ENCODE measurements at places on chromosomes 1 and 21.

GRCh38 chr1:110212169-110213142, 2.3 kb downstream of the KCNC4 start:
- no peak for DNase-seq

DNA sequence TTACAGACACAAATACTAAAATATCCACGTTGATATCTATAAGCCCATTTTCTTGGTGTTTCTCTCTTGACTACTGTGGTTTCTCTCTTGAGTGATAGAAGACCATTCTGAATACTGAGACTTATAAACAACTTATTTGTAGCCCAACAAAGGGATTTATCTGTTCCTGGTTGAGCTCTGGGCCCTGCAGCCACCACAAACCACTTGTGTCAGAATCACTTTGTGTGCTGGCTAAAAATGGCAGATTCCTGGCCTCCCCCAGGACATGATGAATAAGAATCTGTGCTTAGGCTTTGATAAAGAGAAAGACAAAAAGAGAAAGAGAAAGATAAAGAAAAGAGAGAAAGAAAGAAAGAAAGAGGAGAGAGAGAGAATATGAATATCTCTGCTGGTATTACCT, 18.9 kb upstream of the MCOLN2 start:
- no peak for DNase-seq

- no peak for DNase-seq
Observed at GRCh38 chr1:84861516-84861915, 31.5 kb downstream of the LPAR3 start.

- no peak for DNase-seq
Observed at GRCh38 chr1:99858286-99858685, 8.1 kb downstream of the AGL start.

- no peak for DNase-seq
Observed at GRCh38 chr21:39700318-39700717, 44.7 kb upstream of the IGSF5 start.

DNA sequence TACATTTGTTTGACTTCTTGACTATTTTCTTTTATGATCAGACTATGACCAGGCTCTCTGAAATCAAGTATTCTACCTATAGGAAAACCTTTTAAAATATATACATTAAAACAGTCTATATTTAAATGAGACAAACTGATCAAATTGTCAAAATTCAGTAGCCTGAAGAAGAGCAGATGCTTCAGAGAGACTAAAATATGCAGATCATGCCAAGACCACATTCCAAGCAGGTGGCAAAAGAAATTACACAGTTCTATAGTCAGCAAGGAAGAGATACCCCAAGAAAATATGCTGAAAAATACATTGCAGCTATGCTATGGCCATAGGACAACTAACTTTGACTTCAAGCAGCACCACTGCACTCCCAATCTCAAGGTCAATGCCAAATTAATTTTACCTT, 3.5 kb downstream of the LPGAT1 start:
- DNase-seq: no peak

- DNase-seq: peak; percentile 24
Observed at GRCh38 chr1:116008656-116009390, 32.5 kb downstream of the SLC22A15 start.

- DNase-seq: no peak
Observed at GRCh38 chr1:189274267-189274666, 1203.4 kb downstream of the BRINP3 start.

DNA sequence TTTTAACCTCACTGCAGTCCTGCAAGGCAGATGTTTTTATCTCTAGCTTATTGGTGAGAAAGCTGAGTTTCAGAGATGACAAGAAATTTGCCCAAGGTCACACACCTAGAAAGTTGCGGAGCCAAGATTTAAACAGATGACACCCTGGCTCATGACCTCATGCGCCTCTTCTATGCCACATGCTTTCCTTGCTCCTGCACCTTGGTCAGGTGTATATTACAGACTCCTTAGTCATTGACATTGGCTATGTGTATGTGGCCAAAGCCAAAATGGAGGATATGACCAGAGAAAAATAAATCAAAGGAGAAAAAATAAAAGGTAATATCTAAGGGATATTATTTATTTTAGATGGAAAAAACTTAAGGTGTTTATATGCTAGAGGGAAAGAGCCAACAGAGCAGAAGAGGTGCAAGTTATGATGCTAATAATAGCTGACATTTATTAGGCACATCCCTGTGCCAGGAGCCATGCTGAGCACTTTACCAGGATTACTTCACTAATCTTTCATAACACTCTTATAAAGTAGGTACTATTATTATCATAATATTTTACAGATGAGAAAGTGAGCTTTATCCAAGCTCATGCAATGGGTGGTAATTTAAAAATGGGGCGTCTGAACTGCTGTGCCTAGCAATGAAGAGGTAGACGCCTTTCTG, 13.8 kb upstream of the MYOC start:
- no peak for DNase-seq

DNA sequence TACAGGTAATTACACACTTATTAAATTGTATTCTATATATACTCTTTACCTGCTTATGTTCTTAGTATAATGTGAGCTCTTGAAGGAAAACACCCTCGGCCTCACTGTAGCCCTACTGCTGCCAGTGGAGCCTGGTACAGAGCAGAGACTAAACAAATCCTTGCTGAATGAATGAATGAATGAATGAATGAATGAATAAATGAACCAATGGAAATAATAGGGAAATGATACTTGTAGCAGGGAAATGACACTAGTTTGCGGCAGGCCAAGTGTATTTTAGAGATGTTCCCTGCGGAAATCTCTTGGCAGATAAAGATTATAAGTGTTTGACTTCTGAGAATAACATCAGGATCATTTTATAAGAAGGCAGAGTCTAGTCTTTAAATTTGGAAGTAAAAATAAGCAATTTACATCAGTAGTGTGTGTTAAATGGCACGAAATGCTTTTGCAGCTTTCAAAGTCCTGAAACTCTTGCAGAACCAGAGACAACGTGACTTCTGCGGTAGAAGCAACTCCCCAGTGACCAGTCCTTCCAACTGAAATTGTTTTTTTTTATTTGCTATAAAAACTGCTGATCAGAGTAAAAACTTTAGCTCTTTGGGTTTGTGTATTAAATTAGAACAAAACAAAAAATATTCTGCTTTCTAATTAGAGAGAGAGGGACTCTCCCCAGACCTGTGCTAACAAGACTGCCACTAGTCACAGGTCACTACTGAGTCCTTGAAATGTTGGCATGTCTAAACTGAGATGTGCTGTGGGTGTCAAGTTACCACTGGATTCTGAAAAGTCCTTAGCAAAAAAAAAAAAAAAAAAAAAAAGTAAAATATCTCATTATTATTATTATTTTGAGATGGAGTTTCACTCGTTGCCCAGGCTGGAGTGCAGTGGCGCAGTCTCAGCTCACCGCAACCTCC, 199.3 kb upstream of the MAP1LC3C start:
- DNase-seq: no peak

- no peak for DNase-seq
Observed at GRCh38 chr21:38765056-38765455, 40.7 kb upstream of the ETS2 start.

GRCh38 chr1:209561532-209561931, 22.0 kb upstream of the CAMK1G start:
- DNase-seq: no peak

- no peak for DNase-seq
Observed at GRCh38 chr1:159092036-159092760, 15.6 kb upstream of the AIM2 start.

- no peak for DNase-seq
Observed at GRCh38 chr1:22255341-22256212, 112.7 kb upstream of the WNT4 start.

DNA sequence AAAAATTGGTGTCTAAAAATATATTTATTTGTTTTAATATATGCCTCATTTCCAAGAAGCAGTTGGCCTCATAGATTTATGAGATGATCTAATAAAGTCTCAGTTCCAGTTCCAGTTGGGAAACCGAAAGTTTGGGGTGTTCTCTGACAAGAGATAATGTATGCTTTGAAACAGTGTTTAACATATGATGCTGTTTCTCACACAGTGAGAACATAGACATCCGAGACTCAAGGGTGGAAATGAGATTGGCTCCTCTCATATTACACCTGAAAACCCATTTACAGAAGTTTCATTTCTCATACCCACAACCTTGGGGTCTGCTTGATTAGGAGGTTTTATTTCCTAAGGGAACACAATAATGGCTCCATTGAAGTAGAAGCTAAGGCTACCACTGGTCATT, 200.6 kb upstream of the BEND5 start:
- no peak for DNase-seq

DNA sequence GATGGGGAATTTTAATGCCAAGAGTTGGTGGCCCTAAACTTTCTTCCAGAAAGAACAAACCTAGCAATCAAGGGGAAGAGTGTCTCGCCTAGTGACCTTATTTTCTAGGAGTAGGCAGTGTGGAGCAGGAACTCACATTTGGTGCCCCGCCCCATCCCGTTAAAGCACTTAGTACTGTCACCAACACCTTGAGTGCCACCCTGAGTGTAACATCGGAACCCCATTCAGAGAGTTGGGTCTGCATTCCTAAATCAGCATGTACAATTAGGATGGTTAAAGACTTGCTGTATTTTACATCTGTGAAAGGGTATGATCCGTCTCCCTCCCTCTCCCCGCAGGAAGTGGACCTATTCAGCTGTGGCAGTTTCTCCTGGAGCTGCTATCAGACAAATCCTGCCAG, 15.5 kb downstream of the ETS2 start:
- no peak for DNase-seq

DNA sequence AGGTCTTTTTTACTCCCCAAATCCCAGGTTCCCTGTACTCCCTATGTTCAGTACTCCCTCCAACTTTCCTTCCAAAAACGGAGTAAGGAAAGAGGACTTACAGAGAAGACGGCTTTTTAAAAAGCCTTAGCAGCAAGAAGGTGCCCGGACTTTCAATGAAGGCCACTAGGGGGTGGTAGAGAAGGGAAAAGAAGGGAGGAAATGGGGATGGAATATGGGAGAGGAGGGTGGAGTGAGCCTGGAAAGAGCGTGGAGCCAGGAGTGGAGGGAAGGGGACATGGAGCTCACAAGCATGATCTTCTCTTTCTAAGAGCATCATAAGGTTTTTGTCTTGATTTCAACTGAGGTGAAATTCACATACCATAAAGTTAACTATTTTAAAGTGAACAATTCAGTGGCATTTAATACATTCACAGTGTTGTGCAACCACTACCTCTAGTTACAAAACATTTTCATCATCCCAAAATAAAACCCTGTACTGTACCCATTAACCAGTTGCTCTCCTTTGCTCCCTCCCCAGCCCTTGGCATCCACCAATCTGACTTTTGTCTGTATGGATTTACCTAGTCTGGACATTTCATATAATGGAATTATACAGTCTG, 129.9 kb downstream of the ZNF281 start:
- no peak for DNase-seq

All from left ventricle myocardium inferior (tissue), 1 donor.